ENCODE measurements at places on chromosomes 6 and 20.

DNA sequence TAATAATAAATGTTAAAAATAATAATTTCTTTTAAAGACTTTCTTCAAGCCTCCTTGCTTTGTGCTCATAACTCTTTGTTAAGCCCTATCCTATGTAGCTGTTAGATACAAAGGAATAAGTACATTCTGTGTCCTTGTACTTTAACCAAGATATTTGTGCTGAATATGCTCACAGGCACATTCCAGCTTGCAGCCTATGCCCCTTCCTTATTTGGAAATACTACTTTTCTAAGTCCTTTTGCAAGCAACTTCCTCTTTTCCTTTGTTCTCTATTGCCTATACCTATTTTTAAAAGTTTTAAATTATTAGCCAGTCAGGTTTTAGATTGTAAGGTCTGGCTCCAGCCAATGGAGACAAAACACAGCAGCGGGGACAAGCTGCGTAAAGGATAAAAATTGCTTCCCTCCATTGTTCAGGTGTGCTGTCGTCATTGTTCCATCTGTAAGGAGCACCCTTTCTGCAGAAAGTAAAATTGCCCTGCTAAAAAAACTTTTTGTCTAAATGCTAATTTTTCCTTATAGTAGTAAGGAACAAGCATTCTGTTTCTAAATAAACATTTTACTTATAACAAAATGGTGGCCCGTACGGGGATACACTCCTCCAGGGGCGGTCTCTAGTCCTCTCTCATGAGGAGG is 80.2 kb downstream of the SYTL3 start:
- DNase-seq: no peak

- peak; percentile 87 for DNase-seq
These were observed 417.8 kb downstream of the CDC5L start for GRCh38 chr6:44805238-44805846.

DNA sequence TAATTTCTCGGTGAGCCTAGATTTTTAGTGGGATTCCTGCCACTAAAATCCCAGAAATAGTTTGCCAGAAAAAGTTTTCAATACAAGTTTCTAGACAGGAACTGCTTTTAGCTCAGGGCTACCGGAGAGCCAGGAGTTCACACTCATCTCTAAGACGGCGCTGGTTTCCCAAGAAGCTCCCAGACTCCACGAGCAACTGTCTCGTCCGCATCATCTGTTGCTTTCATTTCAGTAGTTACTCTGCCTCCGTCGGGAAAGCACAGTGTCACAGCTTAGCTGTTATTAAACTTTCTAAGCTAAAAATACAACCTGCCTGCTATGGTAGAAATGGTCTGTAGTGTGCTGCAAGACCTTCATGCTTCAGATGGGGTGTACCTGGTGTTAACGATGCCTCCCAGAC is 197.3 kb upstream of the SNX9 start:
- no peak for DNase-seq

DNA sequence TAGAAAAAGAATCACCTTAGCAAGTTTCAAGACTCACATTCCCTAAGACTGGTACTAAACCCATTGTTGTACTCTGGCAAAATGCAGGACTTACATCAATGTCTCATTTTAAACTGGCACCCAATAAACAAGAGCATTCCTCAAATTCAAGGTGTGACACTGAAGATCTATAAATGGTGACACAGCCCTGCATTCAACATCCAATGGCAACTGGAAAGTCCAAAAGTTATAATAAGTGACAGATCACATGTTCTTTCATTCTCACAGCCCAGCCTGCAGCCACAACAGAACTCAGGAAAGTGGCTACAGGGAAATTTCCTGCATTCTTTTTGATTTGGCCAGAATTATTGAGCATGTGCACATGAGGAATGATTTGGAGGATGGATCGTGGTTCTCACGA is 57.5 kb downstream of the MBOAT1 start:
- DNase-seq: no peak

DNA sequence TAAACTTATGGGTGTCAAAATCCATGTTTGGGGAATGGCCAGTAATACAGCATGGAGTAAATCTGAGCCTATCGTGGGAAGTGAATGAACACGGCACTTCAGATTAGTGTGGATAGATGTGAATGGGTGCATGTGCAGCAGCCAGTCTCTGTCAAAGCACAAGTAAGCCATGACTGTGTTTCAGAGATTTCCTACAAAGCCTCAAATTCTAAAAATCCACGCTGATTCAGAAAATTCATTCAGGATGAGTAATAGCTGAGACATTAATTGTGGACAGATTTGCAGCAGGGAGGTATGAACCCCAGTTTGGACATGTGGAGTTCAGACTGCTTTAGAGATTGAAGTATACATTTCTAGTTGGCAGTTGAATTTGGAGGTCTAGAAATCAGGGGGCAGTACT is 115.1 kb downstream of the QKI start:
- DNase-seq: peak; percentile 96

GRCh38 chr6:139640448-139640847 is 266.0 kb upstream of the CITED2 start:
- DNase-seq: no peak

- DNase-seq: peak; percentile 74
These were observed 848.5 kb upstream of the MAN1A1 start for GRCh38 chr6:120198033-120198432.

DNA sequence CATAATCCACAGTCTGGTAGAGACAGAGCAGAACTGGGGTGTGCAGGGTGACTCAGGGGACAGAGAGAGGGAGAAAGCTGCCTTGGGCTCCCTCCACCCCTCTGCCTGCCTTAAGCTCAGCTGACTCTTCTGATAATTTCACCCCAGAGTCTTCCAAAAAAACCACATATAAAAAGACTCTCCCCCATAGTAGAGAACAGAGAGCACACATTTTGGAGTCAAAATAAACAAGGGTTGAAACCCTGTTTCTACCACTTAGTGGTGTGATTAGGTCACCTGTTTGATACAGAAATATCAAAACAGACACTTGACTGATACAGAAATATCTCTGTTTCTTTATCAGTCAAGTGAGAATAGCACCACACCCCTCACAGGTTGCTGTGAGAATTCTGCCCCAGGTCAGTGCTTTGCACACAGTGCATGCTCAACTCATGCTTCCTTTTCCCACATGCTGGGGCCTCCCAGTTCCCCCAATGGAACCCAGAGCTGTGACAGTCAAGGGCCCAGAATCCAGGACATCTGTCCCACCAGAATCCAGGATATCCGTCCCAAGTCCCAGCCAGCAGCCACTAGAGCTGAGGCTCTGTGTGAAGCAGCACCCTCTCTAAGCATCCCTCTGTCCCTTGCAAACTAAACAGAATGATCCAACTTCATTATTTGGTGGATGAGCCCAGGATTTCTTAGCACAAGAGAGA is 1.2 kb downstream of the TREML2 start:
- no peak for DNase-seq

GRCh38 chr6:156992020-156992804 is 215.0 kb downstream of the ARID1B start:
- DNase-seq: peak; percentile 80

DNA sequence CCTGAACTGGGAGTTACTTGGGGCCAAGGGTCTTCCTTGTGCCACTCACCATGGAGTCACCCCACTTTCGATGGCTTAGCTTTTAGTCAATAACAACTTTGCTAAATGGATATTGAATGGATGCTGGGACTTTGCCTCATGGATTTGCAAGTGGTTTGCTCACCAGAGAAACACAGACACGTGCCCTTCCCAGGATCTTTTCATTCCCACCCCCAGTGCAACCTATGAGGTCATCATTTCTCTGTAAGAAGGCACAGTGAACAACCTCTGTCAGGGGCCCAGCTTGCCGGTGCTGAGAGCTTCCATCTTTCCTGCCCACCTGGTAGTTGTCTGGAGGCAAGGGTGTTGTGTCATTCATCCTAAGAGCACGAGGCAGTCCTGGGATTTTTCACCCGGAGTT is 256.8 kb upstream of the PMEPA1 start:
- no peak for DNase-seq

- DNase-seq: peak; percentile 63
These were observed 36.2 kb upstream of the PLCB1 start for GRCh38 chr20:8095648-8096572.

DNA sequence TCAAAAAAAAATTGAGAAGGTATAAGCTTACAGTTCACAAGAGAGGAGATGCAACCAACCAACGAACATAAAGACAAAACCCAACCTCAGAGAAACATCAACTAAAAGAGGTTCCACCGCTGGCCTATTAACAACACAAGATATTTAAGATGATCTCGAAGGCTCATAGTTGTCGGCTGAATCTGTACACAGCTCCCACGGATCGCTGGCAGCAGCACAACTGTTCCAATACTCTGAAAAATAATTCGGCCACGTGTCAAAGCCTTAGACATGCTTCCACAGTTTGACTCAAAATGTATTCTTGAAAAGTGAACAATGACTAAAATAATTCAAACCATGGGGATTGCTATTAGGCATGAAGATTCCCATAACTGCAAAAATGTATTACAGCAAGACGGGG is 13.7 kb downstream of the EXOC2 start:
- peak; percentile 78 for DNase-seq

- no peak for DNase-seq
These were observed 31.5 kb downstream of the SULF2 start for GRCh38 chr20:47753576-47754387.

- no peak for DNase-seq
These were observed 7.5 kb downstream of the AFG1L start for GRCh38 chr6:108302386-108302785.

- no peak for DNase-seq
These were observed 25.8 kb upstream of the FABP7 start for GRCh38 chr6:122753688-122754056.

- DNase-seq: peak; percentile 44
These were observed 128.6 kb upstream of the FAM83B start for GRCh38 chr6:54717849-54718455.

- DNase-seq: no peak
These were observed 20.4 kb upstream of the BMP2 start for GRCh38 chr20:6746901-6747609.

DNA sequence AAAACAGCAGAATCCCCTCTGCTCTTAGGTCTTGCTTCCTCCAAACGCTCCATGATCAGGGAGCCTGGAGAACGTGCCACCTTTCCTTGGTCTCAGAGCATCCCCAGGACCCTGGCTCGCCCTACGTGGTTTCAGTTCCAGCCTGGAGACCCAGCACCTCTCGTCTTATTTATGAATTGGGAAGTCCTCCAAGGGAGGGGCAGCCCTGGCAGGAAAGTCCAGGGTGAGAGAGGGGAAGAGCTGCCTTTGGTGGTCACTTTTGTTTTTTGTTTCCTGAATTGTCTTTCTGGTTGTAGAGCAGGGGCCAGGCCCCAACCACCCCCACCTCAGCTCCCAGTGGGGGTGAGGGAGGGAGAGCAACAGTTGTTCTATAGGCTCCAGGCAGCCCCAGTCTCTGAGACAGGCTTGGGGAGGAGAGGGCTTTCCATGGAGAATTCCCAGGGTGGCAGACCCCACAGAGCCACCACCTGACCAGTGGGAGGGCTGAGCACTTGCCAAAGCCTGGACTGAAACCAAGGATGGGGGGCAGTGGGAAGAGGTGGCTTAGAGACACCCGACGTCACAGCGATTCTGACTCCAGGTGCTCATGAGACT is 88.8 kb downstream of the PRND start:
- no peak for DNase-seq

DNA sequence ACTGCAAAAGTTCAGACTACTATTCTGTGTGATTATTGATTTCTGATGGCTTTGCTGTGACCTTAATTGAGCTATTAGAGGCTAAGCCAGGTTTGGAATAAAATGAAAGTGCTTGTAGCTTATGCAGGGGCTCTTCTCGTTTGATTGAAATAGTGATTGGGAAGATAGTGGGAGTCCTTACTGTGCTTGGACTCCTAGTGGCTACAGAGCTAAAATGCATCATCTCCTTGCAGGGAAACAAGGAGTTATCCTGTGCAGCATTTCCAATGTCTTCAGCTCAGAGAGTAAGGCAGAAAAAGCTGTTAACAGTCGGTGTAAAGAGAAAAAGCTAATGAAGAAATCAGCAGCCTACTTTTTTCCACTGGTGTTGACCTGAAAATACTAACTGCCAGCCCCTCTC is 173.5 kb downstream of the SLC35F1 start:
- DNase-seq: no peak

- no peak for DNase-seq
These were observed 104.6 kb upstream of the TNFAIP3 start for GRCh38 chr6:137762168-137763090.

DNA sequence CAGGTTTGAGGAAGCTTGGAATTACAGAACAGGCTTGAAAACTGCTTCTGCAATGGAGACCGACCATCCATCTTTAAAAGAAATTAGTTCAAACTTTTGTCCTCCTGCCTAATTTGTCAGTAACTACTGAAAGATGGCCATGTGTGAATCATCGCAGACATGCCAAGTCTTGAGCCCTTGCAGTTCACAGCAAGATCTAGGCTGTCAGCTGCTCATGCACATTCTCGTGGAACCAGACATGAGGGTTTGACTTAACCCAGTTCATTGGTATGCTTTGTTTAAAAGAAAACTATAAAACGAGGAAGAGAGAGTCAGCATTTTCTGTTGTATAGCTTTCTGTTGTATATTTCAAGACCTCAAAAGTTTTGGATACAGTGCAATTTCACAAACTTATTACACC is 74.0 kb upstream of the SAMD5 start:
- DNase-seq: peak; percentile 16

GRCh38 chr20:20488388-20488787 is 120.5 kb downstream of the INSM1 start:
- no peak for DNase-seq

- peak; percentile 91 for DNase-seq
These were observed 428 bp upstream of the PRELID3B start for GRCh38 chr20:59042796-59043631.

- DNase-seq: no peak
These were observed 278.6 kb downstream of the TBC1D7 start for GRCh38 chr6:13049666-13050254.

Measured in fibroblast of skin of back (primary cell).